ENCODE measurements at places on chromosomes 6 and 20. TPM values are rescaled to one million over a fixed set of nuclear protein-coding genes. Genes with fewer than 3 reads are reported as not detected.

TTLL9 gene
- 7.1 TPM for total RNA-seq

HCRTR2 gene
- not detected for total RNA-seq

PTK6 gene
- 0.13 TPM for total RNA-seq

VGLL2 gene
- total RNA-seq = not detected

KLHDC3 gene
- total RNA-seq = 53.4 TPM

OPN5 gene
- not detected for total RNA-seq

MATN4 gene
- total RNA-seq = 0.22 TPM

NOX3 gene
- total RNA-seq = not detected

FHL5 gene
- total RNA-seq = 13.2 TPM

SLC17A9 gene
- total RNA-seq = 3.8 TPM

HTR1B gene
- total RNA-seq = 0.62 TPM

SCGN gene
- total RNA-seq = not detected

SPDEF gene
- total RNA-seq = not detected

CLVS2 gene
- total RNA-seq = 0.04 TPM

ADGB gene
- 0.31 TPM for total RNA-seq

GPX5 gene
- not detected for total RNA-seq

ZNF292 gene
- 96.2 TPM for total RNA-seq

FRS3 gene
- total RNA-seq = 6.5 TPM

STMND1 gene
- total RNA-seq = 0.27 TPM

THBD gene
- 25.3 TPM for total RNA-seq

HDGFL1 gene
- total RNA-seq = not detected

PSORS1C2 gene
- not detected for total RNA-seq

C6orf132 gene
- total RNA-seq = 2.6 TPM

HTR1E gene
- not detected for total RNA-seq

TBXT gene
- not detected for total RNA-seq

TSPO2 gene
- 0.53 TPM for total RNA-seq

ZC3H12D gene
- 1.6 TPM for total RNA-seq

VWA7 gene
- 0.94 TPM for total RNA-seq

IL17A gene
- not detected for total RNA-seq

HLA-DQA1 gene
- total RNA-seq = 26.0 TPM

TP53TG5 gene
- total RNA-seq = not detected

WFDC12 gene
- not detected for total RNA-seq

NPBWR2 gene
- total RNA-seq = not detected

TMEM239 gene
- not detected for total RNA-seq

C20orf144 gene
- total RNA-seq = not detected

TSHZ2 gene
- 33.1 TPM for total RNA-seq

SLC22A16 gene
- 0.22 TPM for total RNA-seq

ZBTB2 gene
- 13.2 TPM for total RNA-seq

MUCL3 gene
- total RNA-seq = 0.18 TPM

SNAP25 gene
- total RNA-seq = 2.5 TPM
